ENCODE measurements at places on chromosomes 16 and 17. TPM values are rescaled to one million over a fixed set of nuclear protein-coding genes. Genes with fewer than 3 reads are reported as not detected.

- no peak for DNase-seq
These were observed 2.8 kb downstream of the FAM171A2 start for GRCh38 chr17:44360826-44361225.

GRCh38 chr17:7308625-7309433 is 1.4 kb downstream of the EIF5A start:
- DNase-seq: peak; percentile 90

GRCh38 chr16:78663690-78664089 is 564.2 kb downstream of the WWOX start:
- DNase-seq: no peak

DNA sequence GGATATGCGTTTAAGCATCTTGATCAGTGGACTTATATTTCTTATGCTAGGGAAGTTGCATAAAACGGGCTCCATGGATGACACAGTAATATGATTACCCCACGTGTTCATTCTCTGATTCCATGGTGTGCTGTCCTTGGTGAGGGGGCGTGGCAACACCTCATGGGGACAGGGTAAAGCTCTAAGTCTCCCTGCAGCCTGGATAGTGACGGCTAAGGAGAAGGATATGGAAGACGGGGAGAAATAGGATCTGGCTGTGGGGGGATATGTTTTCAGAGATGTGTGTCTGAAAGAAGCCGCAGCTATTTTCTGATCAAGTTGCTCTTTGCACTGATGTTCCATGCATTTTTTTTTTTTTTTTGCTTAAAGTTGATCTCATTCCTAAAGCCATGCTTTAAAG is 84.3 kb downstream of the MARCHF10 start:
- no peak for DNase-seq

- no peak for DNase-seq
These were observed 8.1 kb upstream of the TIMP2 start for GRCh38 chr17:78933025-78933958.

DNA sequence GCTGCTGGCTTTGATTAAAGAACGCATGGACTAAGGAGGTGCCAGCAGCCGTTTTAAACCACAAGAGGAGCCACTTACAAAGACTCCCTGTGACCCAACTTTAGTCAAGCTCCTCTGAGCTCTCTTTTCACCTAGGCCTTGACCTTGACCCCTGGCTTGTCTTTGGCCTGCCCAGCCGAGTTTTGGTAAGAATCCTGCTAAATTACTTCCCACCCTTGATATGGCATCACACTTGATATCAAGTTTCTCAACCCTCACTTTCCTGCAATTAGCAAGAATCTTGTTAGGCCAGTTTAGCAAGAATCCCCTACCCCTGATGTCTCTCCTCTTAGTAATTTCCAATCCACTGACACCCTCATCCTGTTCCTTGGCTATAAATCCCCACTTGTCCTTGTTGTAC is 232.8 kb upstream of the SALL1 start:
- no peak for DNase-seq

DNA sequence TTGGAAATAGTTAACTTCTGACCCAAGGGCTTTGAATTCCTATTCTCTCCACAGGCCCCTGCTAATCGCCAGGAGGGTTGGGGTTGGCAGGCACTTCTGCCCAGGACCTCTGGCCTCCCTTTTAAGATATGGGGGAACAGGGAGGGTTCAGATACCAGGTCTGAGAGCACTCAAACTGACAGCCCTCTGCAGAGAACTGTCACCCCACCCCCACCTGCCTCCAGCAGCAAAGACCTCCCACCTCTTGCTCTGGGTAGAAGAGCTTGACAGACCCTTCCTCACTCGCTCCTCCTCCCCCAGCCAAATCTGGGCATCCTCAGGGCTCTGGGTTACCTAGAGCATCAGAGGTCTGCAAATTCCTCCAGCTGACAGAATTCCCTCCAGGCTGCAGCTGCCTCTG is 11.6 kb downstream of the CDH3 start:
- DNase-seq: no peak

DNA sequence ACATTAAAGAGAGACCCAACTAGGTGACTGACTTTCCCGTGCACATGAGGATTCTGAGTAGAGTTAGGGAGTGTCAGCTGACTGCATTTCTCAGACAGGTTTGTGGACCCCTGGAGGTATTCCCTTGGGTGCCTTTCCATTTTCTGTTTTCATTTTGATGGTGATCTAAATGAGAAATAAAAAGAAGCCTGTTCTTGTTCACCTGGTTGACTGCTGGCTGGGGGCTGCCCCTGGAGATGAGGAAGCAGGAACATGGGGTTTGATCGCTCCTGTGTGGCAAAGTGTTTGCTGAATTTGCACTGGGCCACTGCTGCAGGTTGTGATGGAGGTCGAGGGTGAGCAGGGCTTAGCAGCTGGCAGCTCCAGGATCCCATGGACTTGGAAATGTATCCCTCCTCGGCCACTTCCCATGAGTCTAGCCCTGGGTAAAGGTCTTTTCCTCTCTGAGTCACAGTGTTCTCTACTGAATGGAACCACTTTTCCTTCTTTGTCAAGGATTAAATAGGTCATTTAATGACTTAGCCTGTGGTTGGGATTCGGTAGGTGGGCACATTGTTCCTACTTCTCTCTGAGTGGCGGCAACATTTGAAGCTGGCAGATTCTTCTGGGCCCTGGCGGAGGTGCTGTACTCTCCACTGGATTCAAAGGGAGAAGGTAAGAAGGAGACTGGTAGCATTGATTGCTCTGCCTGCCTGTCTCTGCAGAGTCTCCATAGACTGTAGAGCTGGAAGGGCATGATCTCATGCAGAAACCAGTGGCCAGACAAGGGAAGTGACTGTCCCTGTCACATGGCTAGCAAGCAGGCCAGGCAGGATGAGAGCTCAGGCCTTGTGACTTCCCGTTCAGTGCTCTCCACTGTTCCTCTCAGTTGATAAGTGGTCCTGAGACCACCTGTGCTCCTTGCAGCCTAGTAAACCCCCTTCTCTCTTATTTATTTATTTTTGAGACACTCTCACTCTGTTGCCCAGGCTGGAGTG is 17.9 kb downstream of the SNX29 start:
- no peak for DNase-seq

GRCh38 chr17:29458066-29458465 is 67.9 kb downstream of the TAOK1 start:
- no peak for DNase-seq

- no peak for DNase-seq
These were observed 10.6 kb upstream of the LRRC59 start for GRCh38 chr17:50407921-50408320.

- no peak for DNase-seq
These were observed 3.0 kb downstream of the ICAM2 start for GRCh38 chr17:64017381-64017980.

DNA sequence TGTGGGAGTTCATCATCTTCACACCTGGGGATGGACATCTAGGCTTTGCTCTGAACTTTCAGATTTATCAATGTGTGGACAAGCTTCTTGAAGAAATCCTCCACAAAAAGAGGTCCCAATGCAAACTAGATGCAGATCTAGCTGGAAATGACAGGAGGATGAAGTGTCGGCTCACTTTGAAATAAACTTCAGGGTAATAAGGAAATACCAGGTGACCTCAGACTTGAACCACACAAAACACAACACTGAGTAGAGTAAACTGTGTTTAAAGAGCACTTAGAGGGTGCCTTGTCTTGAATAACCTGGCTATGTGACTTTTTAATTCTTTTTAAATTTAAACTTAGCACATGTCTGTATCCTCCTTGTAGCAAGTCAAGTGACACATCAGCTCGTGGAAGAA is 27.2 kb upstream of the TEKT3 start:
- no peak for DNase-seq

GRCh38 chr17:33050611-33051140 is 59.0 kb downstream of the SPACA3 start:
- DNase-seq: no peak

- no peak for DNase-seq
These were observed 810.3 kb upstream of the CDH8 start for GRCh38 chr16:62846399-62847057.

DNA sequence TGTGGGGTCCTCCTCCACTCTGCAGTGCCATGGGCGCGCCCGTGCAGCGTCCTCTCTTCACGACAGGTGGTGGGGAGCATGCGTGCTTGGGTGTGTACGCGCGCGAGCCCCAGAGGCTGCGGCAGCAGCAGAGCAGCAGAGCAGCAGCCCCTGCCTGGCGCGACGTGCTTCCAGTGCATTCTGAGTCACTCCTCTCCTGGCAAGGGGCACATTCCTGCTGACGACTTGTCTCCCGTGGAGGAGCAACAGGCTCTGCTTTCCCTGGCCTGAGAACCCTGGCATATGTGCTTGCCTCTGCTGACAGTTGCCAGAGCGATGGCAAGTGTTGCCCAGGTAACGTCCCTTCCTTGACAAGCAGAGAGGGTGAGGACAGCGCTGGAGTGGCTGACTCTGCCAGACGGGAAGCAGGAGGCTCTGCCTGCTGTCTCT is 133.8 kb upstream of the PLCG2 start:
- DNase-seq: no peak

GRCh38 chr17:62665599-62665998 is 38.1 kb downstream of the MRC2 start:
- no peak for DNase-seq

DNA sequence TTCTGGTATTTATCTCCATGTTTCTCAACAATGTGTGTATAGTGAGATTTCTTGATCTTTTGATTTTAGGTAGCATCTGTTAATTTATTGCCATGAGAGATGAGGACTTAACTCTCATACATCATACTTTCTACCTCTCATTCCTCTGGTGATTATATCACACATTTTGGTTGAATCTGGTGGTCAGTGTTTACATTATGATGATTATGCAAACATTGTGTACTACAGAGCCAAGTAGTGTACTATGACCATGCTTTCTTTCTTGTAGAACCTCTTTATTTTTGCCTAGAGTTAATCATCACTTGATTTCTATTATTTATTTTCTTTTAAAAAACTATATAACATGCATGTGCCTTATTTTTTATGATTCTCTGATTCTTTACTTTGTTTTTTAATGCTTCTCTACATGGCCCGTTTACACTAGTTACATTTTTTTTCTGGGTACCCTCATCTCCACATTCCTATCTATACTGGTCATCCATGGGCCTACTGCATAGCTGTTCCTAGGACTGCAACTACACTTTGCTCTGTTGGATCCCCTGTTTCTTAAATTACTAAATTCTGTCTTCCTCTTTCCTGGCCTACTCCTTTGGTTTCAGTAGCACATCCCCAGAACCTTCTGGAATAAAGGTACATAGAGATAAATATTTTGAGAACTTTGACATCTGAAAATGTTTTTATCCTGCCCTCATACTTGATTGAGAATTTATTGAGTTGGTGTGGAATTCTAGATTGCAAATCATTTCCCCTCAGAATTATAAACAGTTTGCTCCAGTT is 63.0 kb upstream of the LRRC37A3 start:
- no peak for DNase-seq

GRCh38 chr16:526181-527014 is 1.1 kb upstream of the CAPN15 start:
- no peak for DNase-seq

DNA sequence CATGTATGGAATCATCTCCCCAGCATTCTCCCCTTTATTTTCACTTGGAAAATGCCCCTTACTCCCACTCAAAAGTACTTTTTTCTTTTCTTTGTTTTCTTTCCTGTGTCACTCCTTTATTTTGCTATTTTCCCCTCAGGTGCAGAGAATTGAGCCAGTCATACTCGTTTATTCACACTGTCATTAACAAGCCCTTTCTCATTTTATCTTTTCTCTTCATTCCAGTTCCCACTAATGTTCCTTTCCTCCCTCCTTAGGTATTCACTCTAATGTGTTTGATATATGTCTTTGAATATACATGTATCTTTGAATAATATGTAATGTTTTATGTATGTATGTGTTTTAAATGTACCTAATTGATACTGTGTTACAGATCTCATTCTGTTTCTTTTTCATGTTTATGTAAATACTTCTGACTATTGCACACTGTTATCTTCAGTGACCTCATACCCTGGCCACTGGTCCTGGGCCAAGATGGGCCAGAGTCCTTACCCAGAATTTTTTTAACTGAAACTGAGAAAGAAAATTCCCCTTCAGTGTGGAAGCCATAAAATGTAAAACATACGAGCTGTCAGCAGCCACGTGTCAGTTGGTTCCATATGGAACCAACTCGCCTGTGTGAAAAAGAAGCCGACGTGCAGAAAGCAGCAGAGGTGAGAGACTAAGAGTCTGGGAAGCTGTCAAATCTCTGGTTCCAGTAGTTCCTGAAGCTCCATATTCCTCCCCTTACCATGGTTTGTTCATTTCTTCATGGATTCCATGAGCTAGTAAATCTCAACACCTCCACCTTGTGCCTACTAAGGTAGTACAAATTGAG is 5.8 kb downstream of the SRR start:
- DNase-seq: no peak

DNA sequence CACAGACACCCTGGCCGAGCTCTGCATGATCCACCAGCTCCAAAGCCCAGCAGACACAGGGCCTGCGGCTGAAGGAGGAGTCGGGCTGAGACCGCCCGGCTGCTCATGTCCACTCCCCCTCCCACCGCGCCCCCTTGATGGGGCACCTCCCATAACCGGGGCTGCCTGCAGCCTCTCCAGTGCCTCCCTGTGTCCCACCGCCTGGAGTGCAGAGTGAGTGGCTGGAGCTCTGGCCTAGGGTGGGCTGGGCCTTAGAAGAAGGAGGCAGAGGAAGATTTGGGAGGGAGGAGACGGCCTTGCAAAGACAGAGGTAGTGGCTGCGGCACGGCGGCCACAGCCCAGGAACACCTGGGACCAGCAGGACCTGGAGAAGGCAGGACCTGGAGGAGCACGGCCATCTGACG is 4.0 kb downstream of the CBFA2T3 start:
- no peak for DNase-seq

DNA sequence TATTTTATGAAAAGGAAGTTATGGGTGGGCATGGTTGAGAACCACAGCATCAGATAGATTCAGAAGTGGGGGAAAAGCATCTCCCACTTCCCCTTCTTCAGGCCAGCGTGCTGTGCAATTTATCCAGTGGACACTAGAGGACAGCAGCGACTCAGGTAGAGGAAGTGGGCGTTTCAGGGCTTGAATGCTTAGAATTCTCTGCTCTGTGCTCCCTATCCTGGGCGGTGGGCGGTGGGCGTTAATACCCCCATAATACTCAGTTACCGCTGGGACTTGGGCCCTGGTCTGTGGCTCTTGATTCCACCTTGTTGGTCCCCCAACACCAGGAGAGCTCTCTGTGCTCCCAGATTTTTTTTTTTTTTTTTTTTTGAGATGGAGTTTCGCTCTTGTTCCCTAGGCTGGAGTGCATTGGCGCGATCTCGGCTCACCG is 3.7 kb upstream of the LYZL6 start:
- peak; percentile 45 for DNase-seq

The IGF2BP1 gene
- total RNA-seq: not detected

The SLC12A3 gene
- total RNA-seq: not detected

The TAC4 gene
- not detected for total RNA-seq

The OSGIN1 gene
- total RNA-seq: 81.8 TPM

The SLC35G6 gene
- not detected for total RNA-seq

The LRRC75A gene
- total RNA-seq: 186 TPM

The FZD2 gene
- total RNA-seq: 2.1 TPM

The ZPBP2 gene
- not detected for total RNA-seq

The EVI2B gene
- 10.6 TPM for total RNA-seq

The NRN1L gene
- total RNA-seq: not detected

The CEP295NL gene
- total RNA-seq: 1.1 TPM

The SLC5A10 gene
- total RNA-seq: not detected

The ZNF423 gene
- 4.6 TPM for total RNA-seq

The HSPB9 gene
- not detected for total RNA-seq

Measured in Peyer's patch (tissue), 4 donors.